Right ventricle myocardium inferior (tissue), 1 donor: ENCODE measurements at places on chromosomes 4 and X. TPM values are rescaled to one million over a fixed set of nuclear protein-coding genes. Genes with fewer than 3 reads are reported as not detected.

Gene SPANXN2
- not detected for total RNA-seq

Gene UCHL1
- total RNA-seq, result 7.9 TPM

Gene TMSB15C
- 0.19 TPM for total RNA-seq

DNA sequence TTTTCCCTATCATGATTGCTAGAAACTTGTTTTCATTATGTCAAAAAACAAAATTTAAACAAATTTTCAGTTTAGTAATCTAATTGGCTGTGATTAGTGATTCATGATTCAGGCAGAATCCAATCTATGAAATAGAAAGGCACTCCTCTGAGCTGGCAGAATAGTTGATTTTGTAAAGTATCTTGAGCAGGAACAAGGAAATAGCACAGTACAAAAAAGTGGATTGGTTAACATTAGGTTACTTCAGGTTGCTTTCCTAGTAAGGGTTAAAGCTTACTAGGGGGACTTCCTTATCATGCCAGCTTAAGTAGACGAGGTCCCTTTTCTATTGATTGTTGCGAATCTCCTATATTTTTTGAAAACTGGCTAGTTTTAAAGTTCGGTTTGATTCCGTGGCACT is 43.4 kb upstream of the PRDM5 start:
- DNase-seq, result no peak

GRCh38 chr4:46648088-46648744 is 258.3 kb upstream of the GABRA2 start:
- DNase-seq, result no peak

GRCh38 chr4:26503427-26503826 is 13.1 kb upstream of the CCKAR start:
- no peak for DNase-seq

Gene BST1
- total RNA-seq, result 3.8 TPM

- no peak for DNase-seq
Measured at GRCh38 chr4:2006956-2007653, 1.7 kb downstream of the NELFA start.

Gene OTUD6A
- not detected for total RNA-seq
